ENCODE measurements at places on chromosomes 2 and 18.

GRCh38 chr2:43810452-43810851 lies 28.2 kb downstream of the ABCG5 start:
- no peak for DNase-seq

DNA sequence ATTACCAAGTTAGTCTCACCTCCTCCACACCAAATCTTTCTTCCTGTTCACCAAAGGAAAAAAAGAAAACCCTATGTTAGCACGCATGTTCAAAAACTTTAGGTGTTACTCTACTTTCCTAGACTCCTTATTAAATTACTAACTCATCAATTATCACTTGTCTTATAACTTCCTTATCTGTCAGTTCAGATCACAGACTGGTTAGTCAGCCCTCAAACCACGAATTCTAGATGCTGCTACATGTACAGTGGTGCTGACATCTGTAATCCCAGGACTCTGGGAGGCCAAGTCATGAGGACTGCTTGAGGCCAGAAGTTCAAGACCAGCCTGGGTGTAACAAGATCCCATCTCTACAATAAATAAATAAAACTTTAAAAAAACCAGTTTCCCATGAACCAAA lies 3.5 kb downstream of the YWHAQ start:
- DNase-seq: peak; percentile 62

GRCh38 chr2:198664321-198664720 lies 793.4 kb downstream of the SATB2 start:
- DNase-seq: no peak

DNA sequence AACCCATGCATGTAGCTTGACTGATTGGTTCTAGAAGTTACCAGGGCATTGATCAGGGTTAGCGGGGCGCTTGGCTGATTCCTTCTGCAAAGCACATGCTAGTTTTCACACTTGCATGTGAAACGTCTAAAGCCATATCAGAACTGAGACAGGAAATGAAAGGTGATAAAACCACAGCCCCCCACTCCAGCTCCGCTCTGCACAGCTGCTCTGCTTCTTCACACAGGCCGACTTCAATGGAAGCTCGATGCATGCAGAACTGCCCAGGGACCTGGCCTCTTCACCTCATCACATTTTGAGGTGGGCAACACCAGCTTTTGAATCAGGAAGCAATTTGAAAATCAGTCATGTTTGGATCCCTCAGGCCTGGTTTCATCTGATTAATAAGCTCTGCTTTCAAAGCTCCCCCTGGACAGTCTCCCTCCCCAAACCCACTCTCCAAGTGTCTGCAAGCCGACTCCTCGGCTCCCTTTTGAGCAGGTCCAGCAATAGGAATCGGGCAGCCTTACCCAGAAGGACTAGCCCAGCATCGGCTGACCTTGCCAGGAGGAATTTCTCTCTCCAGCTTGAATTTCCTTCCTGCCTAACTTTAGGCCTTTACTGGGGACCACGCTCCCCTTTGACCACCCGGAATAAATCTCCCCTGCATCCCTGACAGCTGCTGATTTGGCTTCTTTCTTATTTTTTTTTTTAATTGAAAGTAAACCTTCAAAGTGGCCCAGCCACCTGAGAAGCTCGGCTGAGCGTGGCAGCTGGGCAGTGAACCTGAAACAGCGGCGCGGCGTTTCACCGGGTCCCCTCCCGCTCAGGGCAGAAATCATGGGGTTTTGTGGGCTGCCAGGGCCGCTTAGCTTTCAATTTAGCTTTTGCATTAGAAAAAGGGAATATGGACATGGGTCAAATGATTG lies 31.7 kb downstream of the HRH4 start:
- DNase-seq: peak; percentile 63

- DNase-seq: no peak
Measured at GRCh38 chr18:45222180-45222579, 393.1 kb upstream of the SLC14A2 start.

DNA sequence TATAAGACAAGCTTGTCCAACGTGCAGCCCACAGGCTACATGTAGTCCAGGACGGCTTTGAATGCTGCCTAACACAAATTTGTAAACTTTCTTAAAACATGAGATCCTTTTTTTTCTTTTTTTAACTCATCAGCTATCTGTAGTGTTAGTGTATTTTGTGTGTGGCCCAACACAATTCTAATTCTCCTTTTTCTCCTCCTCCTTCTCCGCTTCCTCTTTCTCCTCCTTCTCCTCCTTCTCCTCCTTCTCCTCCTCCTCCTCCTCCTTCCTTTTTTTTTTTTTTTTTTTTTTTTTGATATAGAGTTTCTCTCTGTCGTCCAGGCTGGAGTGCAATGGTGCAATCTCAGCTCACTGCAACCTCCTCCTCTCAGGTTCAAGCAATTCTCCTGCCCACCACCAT lies 39.3 kb upstream of the GTF2A1L start:
- no peak for DNase-seq

DNA sequence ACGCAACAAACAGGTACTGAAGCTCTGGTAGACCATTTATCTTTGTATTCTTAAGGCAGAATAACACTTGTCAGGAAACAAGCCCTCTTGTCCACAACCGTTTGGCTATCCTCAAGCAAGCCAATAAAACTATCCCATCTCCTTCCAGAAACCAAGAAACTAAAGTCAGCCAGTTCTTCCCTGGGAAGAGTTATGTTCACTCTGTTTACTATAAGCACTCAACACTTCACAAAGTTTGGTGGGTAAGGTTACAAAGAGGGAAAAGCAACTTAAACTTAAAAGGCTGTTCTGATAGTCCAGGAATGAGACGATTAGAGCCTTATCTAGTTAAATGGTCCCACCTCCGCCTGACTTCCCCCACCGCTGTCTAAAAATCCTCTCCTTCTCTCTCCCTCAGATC lies 25.6 kb downstream of the LRP2 start:
- no peak for DNase-seq

DNA sequence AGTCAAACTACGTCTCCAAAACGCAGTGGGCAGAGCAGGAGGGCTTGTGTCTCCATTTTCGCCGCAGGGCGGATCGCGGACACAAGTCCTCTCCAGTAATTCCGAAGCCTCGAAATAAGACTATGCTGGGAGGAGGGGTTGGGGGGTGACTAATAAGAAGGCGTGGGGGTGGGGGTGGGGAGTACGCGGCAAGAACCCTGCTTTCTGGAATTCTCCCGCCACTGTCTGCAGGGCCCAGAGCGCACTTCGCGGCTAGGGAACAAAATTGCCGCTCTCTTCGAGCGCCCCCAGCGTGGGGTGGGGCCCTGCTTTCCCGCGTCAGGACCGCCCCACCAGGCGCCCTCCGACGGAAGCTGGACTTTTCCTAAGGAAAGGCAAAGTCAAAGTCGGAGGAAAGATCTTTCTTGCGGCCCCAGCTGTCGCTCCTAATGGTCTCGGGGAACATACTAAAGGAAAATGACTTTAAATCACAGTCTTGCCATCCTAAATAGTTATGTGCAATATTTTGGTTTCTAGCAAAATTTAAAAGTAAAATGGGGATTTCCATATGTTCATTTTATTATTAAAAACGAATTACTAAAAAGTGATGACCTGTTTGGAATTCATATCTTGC lies 11.9 kb downstream of the NR4A2 start:
- DNase-seq: no peak

DNA sequence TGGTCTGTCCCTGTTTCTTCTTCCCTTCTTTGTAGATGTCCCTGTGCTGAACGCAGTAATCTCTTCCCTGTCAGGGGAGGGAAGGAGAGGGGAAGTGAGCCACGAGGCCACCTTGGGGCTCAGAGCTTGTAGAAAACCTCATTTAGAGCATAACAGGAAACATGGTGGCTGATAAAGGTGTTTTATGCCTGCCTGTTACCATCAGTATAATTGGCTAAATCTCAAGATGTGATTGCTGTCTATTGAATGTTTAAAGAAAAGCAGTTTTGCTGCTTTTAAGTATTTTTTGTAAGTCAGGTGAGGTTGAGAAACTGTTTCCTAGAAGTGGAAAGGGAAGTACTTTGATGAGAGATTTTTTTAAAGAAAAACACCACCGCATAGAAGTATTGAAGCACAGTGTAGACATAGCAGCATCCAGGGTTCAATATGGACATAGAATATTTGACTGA lies 59.7 kb upstream of the PDK1 start:
- DNase-seq: no peak

DNA sequence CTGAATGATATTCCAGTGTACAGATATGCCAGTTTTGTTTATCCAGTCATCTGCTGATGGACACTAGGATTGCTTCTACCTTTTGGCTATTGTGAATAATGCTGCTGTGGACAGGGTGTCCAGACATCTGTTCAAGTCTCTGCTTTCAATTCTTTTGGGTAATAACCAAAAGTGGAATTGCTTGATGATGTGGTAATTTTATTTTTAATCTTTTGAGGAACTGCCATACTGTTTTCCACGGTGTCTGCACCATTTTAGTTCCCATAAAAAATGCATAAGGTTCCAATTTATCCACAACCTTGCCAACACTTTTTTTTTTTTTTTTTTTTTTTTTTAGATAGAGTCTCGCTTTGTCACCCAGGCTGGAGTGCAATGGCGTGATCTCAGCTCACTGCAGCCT lies 141.9 kb upstream of the REV1 start:
- no peak for DNase-seq

DNA sequence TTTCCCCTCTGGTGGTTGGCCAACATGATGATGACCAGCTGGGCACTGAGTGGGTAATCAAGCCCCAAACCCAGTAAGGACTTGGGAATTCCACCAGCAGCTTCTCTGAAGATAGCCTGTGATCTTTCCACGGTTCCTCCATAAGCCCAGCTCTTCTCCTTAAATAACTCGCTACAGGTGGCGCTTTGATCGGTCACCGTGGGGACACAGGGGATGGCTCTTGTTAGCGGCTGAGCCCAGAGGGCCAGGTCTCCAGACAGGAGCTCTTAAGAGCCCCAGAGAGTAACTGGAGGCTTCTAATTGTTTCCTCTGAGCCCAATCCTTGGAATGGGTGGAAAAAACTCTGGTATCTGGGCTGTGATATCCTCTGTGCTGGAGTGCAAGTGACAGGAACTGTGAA lies 13.6 kb upstream of the INHBB start:
- DNase-seq: no peak

DNA sequence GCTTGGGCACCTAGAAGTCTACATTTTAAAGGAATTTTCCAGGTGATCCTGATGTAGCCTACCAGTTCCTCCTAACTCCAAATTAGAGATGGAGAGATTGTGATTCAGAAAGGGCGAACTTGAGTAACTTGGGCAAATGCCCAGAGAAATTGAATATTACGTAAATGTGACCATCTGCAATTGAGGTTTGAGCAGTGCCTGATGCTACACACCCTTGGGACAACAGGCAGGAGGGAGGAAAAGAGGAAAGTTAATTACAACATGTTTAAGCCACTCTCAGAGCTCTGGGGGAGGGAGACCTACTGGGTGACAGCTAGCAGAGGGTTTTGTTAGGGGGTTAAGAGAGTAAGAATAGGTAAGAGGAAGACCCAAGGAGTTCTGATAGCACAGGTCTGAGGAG lies 208.9 kb downstream of the LPIN1 start:
- no peak for DNase-seq

- no peak for DNase-seq
Measured at GRCh38 chr2:8598295-8599165, 83.3 kb upstream of the ID2 start.

GRCh38 chr2:70454936-70455544 lies 98.6 kb downstream of the TGFA start:
- no peak for DNase-seq

DNA sequence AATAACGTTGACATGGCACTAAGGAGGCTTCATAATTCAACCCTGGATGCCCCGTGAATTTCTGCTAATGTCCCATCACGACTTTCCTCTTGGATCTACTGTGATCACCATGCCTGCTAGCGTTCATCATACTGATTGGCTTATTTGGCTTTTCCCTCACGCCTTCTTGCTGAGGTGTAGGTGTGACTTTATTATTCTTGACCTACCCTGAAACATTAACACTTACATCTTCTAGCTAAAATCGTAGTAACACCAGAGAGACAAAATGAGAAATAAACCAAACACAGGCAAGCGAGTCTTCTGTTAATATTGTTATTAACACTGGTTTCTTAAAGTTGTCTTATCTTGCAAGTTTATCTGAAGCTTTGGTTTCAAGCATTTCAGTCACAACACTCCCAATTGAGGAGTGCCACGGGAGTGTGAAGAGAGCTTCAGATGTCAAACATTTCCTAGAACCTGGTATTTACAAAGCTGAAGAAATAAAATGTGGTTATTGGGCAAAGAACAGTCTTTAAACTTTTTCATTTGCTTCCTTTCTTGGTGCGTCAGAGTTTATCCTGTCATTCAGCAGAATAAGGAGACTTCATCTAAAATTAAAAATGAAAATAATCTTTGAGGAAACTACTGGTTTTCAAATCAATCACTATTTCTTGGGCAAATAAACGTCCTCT lies 15.4 kb upstream of the STAT1 start:
- DNase-seq: peak; percentile 63

DNA sequence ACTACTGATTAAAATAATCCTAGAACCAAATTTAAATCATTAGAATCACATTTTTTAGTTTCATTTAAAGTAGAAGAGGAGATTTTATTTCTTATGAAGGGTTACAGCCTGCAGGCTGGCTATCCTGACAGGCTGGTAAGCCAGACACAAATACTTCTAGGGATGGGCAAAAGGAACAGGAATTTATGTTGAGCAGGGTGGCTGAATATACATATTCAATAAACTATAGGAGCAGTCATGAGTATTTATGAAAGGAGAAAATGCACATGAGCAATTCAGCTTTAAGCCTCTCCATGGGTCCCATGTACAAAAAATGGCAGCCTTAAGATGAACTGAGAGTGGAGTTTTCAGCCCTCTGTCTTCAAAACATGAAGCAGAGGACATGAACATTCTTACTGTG lies 182.4 kb downstream of the CTNNA2 start:
- DNase-seq: no peak

DNA sequence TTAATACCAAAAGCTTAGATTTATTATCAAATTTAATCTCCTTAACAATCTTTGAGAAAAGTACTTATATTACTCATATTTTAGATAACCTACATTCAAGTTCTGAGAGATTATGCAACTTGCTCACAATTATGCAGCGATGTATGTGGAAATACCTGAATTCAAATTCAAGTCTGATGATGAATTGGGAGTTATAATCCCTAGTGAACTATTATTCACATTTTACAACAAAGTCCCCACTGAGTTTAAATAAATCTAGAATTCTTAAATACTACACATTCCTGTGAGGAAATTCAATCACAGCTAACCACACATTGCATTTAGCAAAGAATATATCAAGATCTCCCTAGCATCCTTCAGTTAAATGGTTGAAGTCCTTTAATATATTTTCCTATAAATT lies 278.4 kb downstream of the NOL4 start:
- no peak for DNase-seq

- DNase-seq: no peak
Measured at GRCh38 chr2:241854342-241855244, 4.1 kb downstream of the PDCD1 start.

GRCh38 chr18:63997041-63997440 lies 27.2 kb downstream of the SERPINB8 start:
- no peak for DNase-seq

DNA sequence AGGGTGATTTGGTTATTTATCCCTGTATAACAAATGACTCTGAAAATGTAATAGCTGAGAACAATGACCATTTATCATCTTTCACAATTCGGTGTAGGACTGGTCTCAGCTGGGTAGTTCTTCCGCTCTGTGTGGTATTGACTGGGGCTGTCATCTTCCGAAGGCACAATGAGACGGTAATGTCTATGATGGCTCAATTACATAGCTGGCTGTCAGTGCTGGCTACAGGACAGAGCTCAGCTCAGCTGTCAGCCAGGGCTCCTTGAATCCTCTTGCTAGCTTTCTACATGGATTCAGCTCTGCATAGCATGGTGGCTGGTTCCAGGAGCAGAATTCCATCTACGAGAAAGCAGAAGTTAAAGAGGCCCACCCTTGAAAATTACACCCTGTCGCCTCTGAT lies 483.8 kb downstream of the TDRD15 start:
- no peak for DNase-seq

GRCh38 chr18:59707306-59707705 lies 10.1 kb upstream of the CCBE1 start:
- DNase-seq: no peak
